ENCODE measurements at places on chromosomes 7 and 10.
A peak's percentile ranks its signal among the peaks of the same experiment; 100 is the strongest.

DNA sequence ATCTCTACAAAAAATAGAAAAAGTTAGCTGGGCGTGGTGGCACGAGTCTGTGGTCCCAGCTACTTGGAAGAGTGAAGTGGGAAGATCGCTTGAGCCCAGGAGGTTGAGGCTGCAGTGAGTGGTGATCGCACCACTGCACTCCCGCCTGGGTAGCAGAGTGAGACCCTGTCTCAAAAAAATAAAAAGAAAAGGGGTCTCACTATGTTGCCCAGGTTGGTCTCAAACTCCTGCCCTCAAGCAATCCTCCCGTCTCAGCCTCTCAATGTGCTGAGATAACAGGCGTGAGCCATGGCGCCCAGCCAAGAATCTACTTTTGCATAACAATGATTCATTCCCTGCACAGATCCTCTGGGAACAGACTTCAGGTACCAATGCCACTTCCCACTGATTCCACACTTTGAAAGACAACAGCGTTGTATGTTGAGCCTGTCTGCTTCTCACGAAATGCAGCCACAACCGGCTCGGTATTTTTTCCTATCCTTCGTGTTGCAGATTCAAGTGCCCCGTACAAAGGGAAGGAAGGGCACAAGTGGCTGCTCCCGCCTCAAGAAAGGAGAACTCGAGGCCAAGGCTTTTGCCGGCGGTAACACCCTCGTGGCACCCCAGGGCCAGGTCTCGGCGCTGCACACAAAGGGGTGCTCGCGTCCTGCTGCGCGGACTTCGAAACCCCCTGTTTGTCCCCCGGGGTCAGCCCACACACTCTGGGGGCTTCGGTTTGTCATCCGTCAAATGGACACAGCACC is 745 bp downstream of the DAGLB start:
- DNase-seq: peak; percentile 91

DNA sequence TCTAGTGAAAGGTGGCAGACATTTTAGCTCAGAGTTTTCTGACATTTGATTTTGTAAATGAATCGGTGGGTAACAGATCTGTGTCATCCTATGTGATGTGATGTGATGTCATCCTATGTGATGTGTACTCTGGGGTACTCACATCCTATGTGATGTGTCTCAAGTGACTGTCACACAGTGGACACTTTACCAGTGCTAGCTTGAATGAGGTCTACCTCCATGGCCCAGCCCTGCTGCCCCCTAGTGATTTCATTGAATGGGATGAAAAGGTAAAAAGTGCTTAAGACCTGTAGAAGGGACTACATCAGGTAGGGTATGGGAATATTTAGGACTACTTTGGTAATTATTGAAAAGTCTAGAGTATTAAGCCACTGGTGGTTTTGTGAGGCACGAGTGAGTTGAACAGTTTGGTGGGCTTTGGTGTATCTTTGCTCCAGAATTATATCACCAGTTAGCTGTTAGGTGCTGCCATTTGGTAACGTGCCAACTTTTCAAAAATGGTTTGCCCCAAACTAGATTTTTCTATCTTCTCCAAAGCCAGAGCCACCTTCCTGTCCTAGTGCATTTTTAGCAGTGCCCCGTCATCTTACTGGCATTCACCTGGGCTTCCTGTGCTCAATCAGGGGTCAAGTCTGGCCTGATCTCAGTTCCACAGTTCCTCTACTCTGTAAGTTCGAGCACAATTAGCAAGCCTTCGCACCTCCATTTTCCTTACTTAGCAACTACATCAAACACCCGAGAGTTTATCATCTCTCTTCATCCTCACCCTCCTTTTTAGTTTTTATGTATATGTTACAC is 9.7 kb downstream of the EIF4H start:
- DNase-seq: peak; percentile 33

DNA sequence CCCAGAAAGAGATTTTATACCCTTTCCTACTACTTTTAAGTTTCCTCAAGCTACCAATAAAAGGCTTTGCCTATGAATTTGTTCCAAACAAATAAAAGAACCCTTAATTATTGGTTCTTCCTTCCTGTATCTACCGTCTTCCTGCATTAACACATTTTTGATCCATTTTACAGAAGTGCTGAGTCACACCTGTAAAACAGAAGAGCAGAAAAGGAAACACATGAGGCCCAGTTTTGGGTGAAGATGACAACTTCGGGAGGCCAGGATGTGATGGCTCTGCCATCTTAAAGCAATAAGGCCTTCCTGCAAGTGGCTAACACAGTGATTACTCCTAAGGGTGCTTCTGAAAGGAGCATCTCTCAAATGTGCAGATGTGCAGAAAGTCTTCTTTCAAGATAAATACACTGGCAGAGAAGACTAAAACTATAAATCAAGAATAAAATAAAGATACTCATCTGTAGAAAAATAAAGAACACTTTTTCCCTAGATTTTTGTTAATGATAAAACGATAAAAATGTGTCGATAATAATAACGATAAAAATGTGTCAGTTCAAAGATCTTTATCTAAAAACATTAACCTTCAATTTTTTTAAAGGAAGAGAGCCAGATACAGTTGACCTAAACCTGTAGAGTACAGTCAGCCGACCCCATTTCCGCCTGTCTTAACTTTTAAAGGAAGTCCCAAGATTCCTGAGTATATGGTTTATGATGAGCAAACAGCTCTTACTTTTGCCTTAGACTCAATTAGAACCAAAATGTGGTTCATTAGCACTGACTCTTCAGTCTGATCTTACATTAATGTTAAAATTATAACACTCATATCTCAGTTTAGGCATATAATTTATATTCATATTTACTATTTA is 108.6 kb downstream of the UBE2H start:
- DNase-seq: peak; percentile 21

DNA sequence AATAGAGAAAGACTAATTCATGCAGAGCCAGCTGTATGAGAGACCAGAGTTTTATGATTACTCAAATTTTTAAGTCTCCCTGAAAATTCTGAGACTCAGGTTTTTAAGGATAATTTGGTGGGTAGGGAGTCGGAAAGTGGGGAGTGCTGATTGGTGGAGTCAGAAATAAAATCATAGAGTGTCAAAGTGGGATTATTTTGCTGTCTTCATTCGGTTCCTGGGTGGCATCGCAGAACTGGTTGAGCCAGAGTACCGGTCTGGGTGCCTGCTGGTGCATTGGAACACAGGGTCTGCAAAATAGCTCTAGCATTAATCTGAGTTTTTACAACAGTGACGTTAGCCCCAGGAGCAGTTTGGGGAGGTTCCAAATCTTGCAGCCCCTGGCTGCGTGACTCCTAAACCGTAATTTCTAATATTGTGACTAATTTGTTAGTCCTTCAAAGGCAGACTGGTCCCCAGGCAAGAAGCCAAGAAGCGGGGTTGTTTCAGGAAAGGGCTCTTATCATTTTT is 32.4 kb downstream of the GPRIN2 start:
- DNase-seq: peak; percentile 98

GRCh38 chr10:77939561-77940001 is 13.0 kb upstream of the DLG5 start:
- DNase-seq: peak; percentile 43

DNA sequence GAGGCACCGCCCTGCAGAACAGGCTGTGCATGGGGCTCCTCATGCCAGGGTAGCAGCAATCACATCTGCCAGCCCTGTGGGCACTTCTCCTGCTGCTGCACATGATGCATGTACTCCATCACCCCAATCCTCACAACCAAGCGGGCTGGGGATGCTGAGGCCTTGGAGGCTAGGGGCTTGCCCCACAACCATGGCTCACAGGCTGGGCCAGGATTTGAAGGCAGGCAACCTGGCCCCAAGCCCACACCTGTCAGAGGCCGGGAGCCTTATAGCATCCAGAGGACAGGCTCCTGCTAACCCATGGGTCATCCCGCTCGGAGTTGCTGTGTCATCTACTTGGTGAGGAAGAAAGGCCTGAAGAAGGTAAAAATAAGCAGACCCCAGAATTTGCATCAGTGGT is 2.2 kb downstream of the POLM start:
- no peak for DNase-seq

- no peak for DNase-seq
These were observed 45.2 kb downstream of the EZH2 start for GRCh38 chr7:148838905-148839304.

GRCh38 chr10:109790647-109791046 is 132.7 kb downstream of the XPNPEP1 start:
- DNase-seq: no peak

DNA sequence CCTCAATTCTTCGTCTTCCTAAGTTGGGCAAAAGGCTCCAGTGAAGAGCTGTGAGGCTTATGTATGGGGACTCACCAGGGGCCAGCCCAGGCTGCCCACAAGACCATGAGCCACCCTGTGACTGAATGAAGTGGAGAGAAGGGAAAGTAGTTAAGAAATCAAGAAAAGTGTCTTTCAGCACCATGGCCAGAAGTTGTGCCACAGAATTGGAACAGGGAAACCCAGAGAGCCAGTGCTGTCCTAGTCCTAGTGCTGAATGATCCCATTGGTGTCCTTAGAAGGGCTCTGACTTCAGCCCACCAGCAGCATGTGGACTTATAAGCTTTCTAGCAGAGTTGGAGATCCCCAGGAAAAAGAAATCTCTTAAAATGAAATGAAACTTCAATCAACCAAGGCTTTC is 37.0 kb upstream of the CCSER2 start:
- peak; percentile 74 for DNase-seq

DNA sequence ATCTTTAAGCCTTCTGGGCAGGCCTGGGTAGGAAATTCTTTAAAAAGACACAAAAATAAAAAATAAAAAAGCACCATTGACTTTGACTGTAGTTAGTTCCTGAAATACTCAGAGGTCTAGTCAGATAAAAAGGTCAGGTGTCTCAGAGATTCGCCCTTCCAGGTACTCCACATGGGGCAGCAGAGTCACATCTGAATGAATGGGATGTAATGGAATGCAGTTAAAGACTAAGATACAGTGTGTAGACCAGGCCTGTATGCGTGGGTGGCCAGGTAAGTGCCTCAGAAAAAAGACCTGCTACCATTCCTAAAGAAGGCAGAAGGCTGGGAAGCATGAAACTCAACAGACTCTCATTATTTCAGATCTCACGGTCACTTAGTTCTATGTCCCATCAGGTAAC is 68.6 kb upstream of the SEM1 start:
- DNase-seq: no peak

DNA sequence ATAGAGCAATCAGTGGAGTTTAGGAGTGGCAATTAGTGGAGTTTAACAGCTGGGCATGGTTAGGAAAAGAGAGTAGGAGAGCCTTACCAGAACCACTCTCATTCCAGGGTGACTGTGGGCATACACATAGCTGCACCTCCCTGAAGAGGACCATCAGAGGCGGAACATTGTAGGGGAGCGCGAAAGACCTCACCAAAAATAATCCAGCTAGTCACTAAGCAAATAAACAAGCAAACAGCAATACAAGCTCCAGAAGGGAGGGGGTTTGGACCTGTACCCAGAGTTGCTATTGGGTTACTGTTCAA is 4.1 kb upstream of the NACAD start:
- DNase-seq: no peak
